ENCODE measurements at places on chromosomes 3 and 15.

DNA sequence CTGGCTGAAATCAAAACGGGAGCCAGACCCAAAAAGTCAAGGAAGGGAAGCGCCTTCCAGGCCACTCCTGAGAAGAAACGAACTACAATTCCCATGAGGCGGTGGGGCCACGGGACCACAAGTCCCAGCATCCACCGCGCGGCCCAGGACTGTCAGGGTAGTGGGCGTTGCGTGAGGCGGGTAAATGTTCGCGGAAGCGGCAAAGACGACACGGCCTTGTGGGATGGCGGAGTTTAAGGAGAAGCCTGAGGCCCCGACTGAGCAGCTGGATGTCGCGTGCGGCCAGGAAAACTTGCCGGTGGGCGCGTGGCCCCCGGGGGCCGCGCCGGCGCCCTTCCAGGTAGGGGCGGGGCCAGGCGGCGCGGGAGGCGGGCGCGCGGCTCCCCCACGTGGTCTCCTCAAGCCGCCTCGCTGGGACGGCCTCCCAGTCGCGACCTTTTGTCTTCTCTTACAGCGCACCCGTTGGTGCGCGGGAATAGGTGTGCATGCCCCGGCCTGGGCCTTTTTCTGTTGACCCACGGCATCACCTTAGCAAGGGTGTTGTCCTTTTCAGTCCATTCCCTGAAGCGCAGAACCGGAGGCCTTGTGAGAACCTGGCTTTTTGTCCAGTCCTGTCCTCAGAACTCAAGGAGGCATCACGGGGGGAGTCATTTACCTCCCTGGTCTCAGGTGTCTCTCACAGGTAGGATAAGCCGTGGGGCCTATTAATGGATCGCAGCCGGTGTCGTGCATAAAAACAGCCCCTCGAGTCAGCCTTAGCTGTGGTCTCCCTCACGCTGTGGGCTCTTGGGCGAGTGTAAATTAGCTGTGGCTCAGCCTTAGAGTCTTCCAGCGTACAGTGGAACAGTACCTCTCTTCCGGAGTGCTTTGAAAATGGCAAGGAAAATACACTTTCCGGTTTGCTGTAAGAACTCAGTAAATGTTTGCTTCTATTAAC is at the start of gene SETMAR:
Gene SETMAR (plus strand): TSS at position 183 of the 937 bp plus-strand sequence. CDS start 2 bp downstream, at position 185.
- peak; percentile 73 for DNase-seq

DNA sequence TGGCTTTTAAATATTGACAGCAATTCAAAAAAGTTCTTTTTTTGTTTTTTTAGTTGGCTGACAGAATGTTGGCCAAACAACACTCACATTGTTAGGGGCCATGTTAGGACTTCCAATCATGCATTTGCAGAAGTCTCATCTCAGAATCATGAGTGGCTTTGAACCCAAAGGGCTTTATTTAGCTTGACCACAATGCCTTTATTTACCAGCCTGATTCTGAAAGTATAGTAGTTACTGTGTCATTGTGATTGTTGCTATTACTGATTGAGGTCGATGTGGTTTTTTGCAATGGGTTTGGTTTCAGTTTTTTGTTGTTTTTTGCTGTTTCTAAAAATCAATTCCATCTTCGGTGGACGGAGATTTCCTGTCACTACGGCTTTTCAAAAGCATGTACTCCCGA is 7.2 kb downstream of the GLDN start:
- DNase-seq, result no peak

- no peak for DNase-seq
Observed at GRCh38 chr15:53218666-53219580, 428.8 kb upstream of the ONECUT1 start.

DNA sequence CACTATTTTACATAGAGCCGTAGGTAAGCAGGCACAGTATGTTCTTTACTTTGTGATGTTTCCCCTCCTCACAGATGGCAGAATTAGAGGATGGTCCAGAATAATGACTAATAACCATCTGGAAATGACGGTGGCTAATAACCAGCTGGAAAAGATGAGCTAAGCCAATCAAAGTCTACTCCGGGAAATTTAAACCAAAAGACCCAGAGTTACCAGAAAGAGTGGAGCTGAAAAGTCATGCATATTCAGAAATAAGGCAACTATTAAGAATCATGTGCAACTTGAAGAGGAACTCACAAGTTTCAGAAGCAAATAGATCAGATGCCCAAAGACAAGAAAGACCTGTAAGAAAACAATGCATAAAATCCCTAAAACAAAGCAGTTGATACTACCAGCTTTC is 33.6 kb downstream of the DMXL2 start:
- no peak for DNase-seq

DNA sequence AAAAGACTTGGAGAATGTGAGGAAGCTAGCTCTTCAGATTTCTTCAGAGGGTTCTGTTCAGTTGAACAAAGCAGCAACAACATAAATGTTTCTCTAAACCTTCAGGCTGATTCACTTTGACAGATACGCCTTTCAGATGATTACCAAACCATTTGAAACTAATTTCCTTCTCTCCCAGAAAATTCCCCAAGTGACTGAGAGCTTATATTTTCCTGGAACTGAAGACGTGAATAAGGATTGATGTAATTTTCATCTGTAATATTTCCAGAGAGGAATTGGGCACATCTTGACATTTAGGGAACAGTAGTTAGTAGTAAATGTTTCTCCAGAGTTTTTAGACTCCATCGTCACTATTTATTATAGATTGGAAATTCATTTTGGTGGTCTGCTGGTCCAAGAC is 108.6 kb upstream of the AADACL2 start:
- no peak for DNase-seq

GRCh38 chr3:126277629-126278378 is 79.4 kb downstream of the KLF15 start:
- DNase-seq, result no peak

DNA sequence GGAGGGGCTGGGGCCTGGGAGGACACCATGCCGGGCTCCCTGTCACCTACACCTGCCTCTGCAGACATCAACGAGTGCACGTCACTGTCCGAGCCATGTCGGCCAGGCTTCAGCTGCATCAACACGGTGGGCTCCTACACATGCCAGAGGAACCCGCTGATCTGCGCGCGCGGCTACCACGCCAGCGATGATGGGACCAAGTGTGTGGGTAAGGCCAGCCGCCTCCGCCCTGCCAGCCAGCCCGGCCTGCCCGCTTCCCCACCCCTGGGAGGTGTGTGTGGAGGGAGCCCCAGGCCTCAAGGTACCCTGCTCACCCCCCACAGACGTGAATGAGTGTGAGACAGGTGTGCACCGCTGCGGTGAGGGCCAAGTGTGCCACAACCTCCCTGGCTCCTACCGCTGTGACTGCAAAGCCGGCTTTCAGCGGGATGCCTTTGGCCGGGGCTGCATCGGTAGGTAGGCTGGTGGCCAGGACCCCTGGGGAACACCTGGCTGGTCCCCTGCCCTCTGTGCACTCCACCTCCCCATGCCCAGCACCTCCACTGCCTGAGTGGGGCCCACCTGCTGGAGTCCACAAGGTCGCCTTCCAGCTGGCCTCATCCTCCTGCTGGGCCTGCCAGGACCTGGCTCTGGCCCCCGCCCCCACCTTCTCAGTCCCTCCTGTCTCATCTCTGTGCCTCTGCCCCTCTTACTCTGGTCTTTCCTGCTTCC is 80.1 kb downstream of the FBLN2 start:
- no peak for DNase-seq

DNA sequence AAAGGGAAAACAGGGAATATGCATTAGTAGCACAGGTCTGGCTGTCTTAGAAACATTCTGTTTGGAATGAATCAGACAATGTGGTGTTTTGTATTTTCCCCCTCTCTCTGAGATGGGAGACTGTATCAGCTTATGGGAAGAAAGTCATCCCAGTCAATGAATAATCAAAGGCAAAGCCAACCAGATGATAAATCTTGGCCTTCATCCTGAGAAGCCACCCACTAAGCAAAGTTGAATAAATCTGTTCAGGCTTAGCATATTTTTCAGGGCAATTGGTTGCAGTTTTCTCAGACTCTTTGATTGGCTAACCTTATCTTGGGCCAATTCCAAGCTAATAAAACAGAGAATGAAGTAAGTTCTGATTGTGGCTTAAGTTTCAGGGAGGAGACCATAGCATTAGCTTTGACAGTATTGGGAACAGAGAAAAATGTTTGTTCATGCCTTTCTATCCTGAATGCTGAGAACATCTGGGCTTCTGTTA is 63.6 kb upstream of the ARL8B start:
- DNase-seq, result no peak

- no peak for DNase-seq
Observed at GRCh38 chr3:100354850-100355249, 20.3 kb downstream of the NIT2 start.

- no peak for DNase-seq
Observed at GRCh38 chr3:167466966-167467365, 6.9 kb downstream of the SERPINI2 start.

GRCh38 chr3:25044762-25045710 is 383.0 kb upstream of the RARB start:
- DNase-seq, result no peak

DNA sequence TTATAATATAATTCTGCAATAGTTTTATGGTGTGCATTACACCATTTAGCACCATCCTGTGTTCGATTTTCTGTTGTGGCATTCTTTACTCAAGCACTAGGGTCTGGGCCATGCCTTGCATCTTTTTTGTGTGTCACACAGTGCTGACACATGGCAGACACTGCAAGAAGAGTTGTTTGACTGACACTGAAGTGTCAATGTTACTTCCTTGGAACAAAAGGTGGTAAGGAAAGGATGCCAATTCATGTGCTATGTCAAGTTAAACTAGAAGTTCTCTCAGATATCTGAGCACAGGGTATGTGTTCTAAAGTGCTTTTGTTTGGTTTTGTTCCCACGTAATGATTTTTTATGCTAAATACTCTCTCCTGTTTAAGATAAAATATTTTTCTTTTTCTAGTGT is 102.5 kb upstream of the UNC13C start:
- DNase-seq, result no peak

DNA sequence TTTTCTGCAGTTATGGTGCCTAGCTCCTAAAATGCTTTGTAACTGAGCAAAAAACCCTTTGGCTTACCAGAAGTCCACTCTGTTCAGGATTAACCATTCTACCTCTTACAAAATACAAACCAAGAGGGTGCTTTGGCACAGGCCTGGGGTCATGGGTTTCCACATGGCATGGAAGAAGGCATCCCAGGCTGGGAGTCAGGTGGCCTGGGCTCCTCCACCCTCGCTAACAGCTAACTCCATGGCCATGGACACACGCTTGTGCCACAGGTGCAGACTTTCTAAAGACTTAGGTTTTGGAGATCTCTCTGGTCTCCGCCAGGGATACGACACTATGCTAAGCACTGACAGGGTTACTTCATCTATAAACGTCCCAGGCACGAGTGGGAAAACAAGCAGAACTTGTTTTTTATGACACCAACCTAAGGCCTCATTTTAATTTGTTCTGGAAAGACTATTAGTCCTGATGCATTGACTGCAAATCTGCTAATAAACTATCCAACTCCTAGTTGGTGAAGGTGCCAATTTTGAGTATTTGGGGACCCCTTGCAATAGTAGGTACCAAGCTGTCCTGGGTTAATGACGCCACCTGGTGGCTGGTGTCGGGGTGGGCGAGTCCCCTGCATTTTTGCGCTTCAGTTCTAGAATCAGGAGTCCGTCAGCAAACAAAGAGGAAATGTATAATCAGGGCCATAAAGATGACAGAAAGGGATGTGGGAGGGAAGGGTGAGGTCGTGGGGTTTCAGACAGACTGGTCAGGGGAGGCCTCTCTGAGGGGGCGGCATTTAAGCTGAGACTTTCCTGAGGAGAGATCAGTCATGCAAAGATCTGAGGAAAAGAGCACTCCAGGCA is 10.3 kb upstream of the ALDH1A3 start:
- DNase-seq, result no peak

DNA sequence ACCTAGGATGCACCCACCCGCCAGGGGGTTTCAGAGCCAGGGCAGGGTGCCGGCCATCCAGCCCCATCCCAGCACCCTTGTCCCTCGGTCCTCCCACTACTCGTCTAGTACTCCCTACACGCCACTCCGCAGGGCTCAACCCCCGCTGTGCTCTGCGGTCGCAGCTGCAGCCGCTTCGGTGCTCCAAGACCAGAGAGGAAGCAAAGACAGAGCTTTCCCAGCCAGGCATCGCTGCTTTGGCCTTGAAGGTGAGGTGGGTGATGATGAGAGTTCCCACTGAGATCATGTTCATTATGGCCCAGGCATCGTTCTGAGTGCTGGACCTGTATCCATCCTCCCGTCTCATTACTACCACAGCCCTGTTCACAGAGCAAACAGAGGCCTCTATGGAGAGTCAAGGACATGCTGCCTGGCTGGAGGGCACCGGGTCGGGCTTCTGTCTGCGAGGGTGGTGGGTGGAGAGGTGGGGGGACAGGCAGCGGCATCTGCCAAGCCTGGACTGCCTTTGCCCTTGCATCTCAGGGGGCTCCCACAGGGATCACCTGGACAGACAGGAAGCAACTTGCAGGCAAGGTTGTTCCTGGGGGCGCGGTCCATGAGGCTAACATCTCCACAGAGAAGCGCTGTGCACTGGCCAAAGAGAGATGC is 66.9 kb downstream of the KLF13 start:
- no peak for DNase-seq

Data from stimulated activated CD8-positive, alpha-beta memory T cell treated with anti-CD3 and anti-CD28 coated beads, Interleukin-7, amount 100 ng/mL, for 4 hours (primary cell).